ENCODE measurements at places on chromosomes 6 and 20.

- no peak for DNase-seq
These were observed 59.9 kb upstream of the SOX4 start for GRCh38 chr6:21533678-21534077.

GRCh38 chr6:127201321-127201720 lies 65.3 kb upstream of the RNF146 start:
- DNase-seq: no peak

DNA sequence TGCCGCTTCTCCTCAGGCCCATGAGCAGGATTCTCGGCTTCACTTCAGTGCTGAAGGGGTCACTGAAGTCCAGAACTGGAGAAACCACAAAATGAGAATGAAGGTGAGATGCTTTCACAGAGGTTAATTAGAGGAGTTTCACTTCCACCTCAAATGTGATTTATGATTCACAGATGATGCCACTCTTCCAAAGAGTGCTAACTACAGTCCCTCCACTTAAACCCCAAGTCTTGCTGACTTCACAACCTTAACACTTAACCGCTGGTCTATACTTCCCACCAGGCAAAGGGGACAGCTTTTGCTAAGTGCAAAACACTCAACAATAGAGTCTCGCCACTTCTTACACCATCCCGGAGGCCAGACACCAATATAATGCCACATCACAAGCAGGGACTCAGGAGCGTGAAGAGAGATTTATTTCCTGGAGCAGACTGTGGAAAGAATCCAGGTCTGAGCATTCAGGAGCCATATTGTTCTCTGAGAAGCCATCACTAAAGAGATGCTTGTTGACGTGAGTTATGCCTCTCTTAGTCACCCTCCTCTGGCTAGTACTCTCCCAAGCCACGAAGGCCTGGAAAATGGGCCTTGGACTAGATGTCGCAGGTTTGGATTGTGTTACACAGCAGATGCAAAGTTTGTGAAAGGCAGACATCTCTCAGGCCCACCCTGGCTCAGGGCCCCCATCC lies 24.4 kb downstream of the RRAGD start:
- DNase-seq: no peak

- no peak for DNase-seq
These were observed 511.4 kb downstream of the DHX35 start for GRCh38 chr20:39473536-39473935.

GRCh38 chr6:5112066-5112799 lies 27.1 kb downstream of the PPP1R3G start:
- no peak for DNase-seq

DNA sequence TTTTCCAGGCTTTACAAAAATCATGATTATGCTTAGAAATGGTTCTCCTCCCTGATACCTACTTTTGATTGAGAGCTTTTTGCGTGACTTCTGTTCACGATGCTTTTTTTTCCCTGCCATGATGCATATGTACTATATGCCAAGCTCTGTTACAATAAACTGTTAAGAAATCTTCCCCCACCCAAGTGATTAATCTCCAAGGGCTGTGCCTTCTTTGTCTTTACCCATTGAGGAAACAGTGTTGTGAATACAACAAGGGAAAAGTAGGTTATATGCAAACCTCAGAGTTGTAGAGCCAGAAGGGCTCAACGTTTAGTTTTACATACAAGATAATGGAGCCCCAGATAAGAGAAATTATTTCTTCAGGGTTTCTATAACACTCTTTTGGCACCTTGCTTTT lies 34.1 kb upstream of the MYLK2 start:
- DNase-seq: no peak

Data from stimulated activated CD4-positive, alpha-beta T cell treated with anti-CD3 and anti-CD28 coated beads, TNF-alpha, amount 100 ng/mL, for 24 hours (primary cell).